ENCODE measurements at places on chromosomes 12 and 14. TPM values are rescaled to one million over a fixed set of nuclear protein-coding genes. Genes with fewer than 3 reads are reported as not detected.
A peak's percentile ranks its signal among the peaks of the same experiment; 100 is the strongest.

The TSPAN31 gene
- total RNA-seq, result 81.3 TPM

The PPP1R1A gene
- total RNA-seq, result 14.0 TPM

The FBXL14 gene
- total RNA-seq, result 8.6 TPM

The FITM1 gene
- 1.0 TPM for total RNA-seq

The BHLHE41 gene
- total RNA-seq, result 2.4 TPM

The CDC42BPB gene
- total RNA-seq, result 41.7 TPM

The SPTB gene
- total RNA-seq, result 1.1 TPM

The MIP gene
- total RNA-seq, result 0.08 TPM

The VWF gene
- total RNA-seq, result 0.20 TPM

DNA sequence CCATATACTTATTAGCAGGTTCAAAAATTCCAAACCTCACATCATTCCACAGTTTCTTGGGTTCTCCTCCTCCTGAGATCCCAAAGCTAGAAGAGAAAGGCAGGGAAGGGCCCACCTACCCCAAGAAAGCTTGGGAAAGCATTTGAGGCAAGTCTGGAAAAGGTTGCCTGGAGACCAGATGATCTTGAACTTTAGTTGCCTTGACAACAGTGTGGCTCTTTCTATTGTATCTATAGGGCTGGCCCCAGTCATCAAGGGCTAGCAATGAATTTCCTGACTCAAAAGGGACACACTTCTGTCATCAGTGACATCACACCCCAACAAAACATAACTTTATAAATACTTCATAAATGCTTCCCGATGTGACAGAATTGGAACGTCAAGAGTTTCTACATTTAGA lies 40.0 kb downstream of the ZFYVE1 start:
- H3K4me1 ChIP-seq, result no peaks in the 10 kb centered on the region
- no peak overlapping the region for H3K4me3 ChIP-seq
- H3K27ac ChIP-seq, result no peak overlapping the region
- H3K36me3 ChIP-seq, result no peaks in the 10 kb centered on the region
- no peaks in the 10 kb centered on the region for H3K27me3 ChIP-seq

DNA sequence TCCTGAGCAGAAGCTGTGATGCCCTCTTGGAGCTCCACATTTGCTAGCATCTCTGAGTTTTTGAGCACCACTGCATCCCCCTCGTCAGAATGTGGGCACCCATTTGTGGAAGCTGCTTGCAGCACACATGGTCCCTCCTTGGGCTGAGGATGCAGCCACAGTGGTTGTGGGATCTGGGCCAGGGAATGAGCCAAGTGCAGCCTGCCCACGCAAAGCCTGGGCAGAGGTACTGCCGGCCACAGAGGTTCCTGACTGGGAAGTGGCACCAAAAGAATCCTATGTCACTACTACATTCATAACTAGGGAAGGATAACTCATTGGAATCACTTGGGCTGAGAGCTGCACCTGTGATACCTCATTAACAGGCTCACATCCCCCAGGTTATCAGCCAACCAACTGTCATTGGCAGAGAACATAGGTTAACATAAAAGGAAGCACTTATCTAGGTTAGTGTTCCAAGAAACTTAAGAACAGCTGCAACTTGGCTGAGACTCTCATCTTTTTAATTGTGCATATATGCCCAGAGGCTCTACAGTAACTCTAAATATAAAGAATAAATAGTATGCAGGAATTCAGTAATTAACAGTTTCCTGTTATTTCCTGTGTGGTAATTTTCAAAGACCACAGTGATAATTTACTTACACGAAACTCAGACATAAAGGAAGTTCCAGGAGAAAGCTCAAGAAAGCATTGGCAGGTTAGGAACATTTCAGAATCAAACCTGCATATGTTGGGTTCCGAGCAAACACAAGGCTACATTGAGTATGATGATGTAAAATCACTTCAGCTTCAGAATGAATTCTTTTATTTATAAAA lies 145.3 kb downstream of the BCAT1 start:
- H3K4me1 ChIP-seq, result no peaks in the 10 kb centered on the region
- H3K27ac ChIP-seq, result no peak overlapping the region
- no peak for DNase-seq
- no peak overlapping the region for H3K4me3 ChIP-seq

GRCh38 chr12:3920351-3921150 lies 47.4 kb upstream of the PARP11 start:
- H3K4me3 ChIP-seq, result no peak overlapping the region
- H3K4me1 ChIP-seq, result peaks cover 26% of the 10 kb centered on the region
- DNase-seq, result peak; percentile 45
- H3K36me3 ChIP-seq, result no peaks in the 10 kb centered on the region

DNA sequence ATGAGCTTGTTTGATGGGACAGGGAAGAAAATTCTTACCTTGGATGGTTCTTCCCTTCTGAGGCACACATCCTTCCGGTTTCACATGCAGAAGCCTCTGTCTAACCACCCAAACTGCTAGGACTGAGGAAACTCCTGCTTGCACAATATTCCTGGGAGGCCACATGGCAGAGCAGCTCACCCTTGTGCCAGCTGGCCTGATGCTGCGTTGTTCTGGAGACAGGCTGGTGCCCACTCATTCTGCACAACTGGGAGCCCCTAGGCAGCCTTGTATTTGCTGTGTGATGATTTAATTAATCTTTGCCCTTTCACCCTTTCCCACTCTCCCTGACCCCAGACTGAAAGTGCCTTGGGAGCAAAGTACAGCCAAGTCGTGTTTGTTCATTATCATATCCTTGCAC lies 130.8 kb downstream of the RTN1 start:
- H3K4me1 ChIP-seq, result no peaks in the 10 kb centered on the region
- H3K27ac ChIP-seq, result no peak overlapping the region
- no peak for DNase-seq
- no peaks in the 10 kb centered on the region for H3K27me3 ChIP-seq

DNA sequence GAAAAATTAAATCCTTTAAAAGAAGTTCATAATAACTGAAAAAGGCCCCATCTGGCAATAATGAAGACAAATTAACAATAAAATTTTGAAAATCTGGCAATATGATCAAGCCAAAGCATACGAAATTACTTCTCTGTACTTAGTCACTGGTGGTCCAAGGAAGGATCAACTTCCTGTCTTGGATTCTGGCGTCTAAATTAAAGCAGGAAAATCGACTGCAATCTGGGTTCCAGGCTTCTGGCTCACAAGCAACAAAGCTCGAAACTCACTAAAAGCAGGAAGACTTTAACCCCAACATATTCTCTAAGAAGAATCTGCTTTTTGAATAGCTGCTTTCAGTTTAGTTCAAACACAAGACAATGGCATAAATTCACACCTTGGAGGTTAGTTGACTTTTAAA lies 49.7 kb downstream of the LRIG3 start:
- H3K4me1 ChIP-seq, result no peaks in the 10 kb centered on the region
- DNase-seq, result no peak
- no peak overlapping the region for H3K27ac ChIP-seq
- no peak overlapping the region for H3K4me3 ChIP-seq
- H3K36me3 ChIP-seq, result no peaks in the 10 kb centered on the region
- H3K27me3 ChIP-seq, result no peaks in the 10 kb centered on the region

GRCh38 chr14:39766397-39767000 lies 334.3 kb upstream of the FBXO33 start:
- DNase-seq, result no peak
- no peaks in the 10 kb centered on the region for H3K36me3 ChIP-seq
- H3K4me3 ChIP-seq, result no peak overlapping the region
- H3K27me3 ChIP-seq, result no peaks in the 10 kb centered on the region
- no peak overlapping the region for H3K27ac ChIP-seq

GRCh38 chr14:87111126-87111525 lies 881.9 kb downstream of the GALC start:
- H3K27me3 ChIP-seq, result no peaks in the 10 kb centered on the region
- no peaks in the 10 kb centered on the region for H3K36me3 ChIP-seq
- no peaks in the 10 kb centered on the region for H3K4me1 ChIP-seq

- DNase-seq, result no peak
- H3K27ac ChIP-seq, result no peak overlapping the region
- H3K4me3 ChIP-seq, result no peak overlapping the region
- H3K4me1 ChIP-seq, result no peaks in the 10 kb centered on the region
These were observed 68.3 kb downstream of the KDM2B start for GRCh38 chr12:121512561-121512960.

GRCh38 chr12:114018669-114019068 lies 52.5 kb upstream of the RBM19 start:
- H3K27me3 ChIP-seq, result peaks cover 15% of the 10 kb centered on the region
- no peaks in the 10 kb centered on the region for H3K36me3 ChIP-seq
- H3K4me1 ChIP-seq, result no peaks in the 10 kb centered on the region
- H3K27ac ChIP-seq, result no peak overlapping the region
- no peak for DNase-seq
- H3K4me3 ChIP-seq, result no peak overlapping the region

DNA sequence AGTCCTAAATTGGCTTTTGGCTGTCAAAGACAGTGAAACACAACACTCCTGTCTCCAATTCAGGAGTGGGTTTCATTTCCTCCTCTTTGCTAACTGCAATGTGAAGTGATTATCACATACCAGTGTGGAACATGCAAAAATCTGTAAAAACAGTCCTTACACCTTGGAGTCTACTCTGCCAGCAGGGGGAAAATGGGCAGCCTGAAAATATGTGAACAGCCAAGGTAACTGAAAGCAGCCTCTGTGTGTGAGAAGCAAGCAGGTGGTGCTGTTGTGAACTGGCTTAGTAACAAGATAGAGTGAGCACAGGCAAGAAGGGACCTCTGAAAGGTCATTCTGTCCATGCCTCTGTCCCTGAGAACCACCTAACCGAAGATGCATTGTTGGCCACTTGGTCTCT lies 6.0 kb downstream of the PRMT8 start:
- DNase-seq, result peak; percentile 22
- H3K36me3 ChIP-seq, result no peaks in the 10 kb centered on the region
- no peak overlapping the region for H3K27ac ChIP-seq
- peaks cover 14% of the 10 kb centered on the region for H3K4me1 ChIP-seq

- no peaks in the 10 kb centered on the region for H3K4me1 ChIP-seq
- H3K4me3 ChIP-seq, result no peak overlapping the region
- H3K36me3 ChIP-seq, result no peaks in the 10 kb centered on the region
- DNase-seq, result no peak
These were observed 473.5 kb downstream of the BTG1 start for GRCh38 chr12:91672130-91672529.

DNA sequence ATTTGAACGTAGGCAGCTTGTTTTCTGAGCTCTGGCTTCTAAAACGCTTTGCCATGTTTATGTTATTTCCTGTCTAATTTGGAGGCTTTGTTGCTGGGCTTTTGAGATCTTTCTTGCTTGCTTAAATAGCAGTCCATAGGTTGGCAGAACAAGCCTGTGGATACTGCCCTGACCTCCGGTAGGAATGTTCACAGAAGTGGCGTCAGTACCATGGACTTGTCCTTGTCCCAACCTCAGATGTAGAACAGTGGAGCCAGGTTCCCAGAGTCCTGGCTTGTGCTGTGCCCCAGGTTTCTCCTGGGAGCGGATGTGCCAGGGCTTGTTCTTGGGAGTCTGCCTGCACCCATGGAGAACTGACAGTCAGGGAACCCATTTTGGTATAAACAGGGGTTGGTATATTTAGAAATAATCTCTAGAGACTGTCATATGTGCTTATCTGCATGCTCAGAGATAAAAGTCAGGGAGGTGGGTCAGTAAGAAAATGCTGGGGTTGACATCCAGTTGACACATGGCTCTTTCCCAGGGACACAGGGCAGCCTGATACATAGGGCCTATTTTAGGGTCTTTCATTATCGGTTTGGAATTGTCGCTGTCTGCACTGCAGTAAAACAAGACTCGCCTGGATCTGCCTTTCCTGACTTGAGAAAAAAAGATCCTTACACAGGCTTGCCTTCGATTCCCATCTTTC lies 22.9 kb downstream of the CACNA1C start:
- H3K27ac ChIP-seq, result peak overlapping the region; percentile 37
- H3K4me1 ChIP-seq, result no peaks in the 10 kb centered on the region
- no peaks in the 10 kb centered on the region for H3K27me3 ChIP-seq
- H3K4me3 ChIP-seq, result no peak overlapping the region

DNA sequence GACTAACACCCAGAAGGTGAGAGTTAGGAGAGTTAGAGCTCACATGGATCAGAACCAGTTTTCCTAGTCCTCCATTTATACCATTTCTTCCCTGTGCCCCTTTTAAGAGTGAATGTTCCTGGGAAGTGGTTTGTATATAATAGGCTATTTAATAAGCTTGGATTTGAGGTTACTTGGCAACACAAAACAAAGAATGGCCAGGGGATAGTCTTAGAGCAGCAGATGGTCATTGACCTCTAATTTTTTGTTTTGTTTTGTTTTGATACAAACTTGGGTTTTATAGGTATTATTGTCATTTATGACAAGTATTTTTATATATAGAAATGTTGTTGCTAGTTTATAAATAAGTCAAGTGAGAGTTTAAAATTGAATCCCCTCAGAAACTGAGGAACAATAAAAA lies 35.8 kb downstream of the VEZT start:
- no peaks in the 10 kb centered on the region for H3K36me3 ChIP-seq
- no peak overlapping the region for H3K27ac ChIP-seq
- no peak for DNase-seq
- H3K4me1 ChIP-seq, result peaks cover 10% of the 10 kb centered on the region

DNA sequence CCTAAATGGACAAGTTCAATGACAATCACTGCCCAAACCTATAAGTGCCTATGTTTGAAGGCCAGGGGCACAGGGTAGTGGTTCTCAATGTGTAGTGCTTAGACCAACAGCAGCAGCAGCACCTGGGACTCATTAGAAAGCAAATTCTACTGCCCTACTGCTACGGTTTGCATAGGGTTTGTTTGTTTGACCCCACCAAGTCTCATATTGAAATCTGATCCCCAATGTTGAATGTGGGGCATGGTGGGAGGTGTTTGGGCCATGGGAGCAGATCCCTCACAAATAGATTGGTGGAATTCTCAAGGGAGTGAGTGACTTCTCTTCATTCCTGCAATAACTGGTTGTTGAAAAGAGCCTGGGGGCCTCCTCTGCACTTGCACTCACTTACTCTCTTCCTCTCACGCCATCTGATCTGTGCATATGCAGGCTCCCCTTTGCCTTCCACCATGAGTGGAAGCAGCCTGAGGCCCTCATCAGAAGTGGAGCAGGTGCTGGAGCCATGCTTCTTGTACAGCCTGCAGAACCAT lies 39.5 kb downstream of the PPM1H start:
- H3K4me3 ChIP-seq, result no peak overlapping the region
- H3K4me1 ChIP-seq, result peaks cover 31% of the 10 kb centered on the region
- H3K27ac ChIP-seq, result no peak overlapping the region
- no peaks in the 10 kb centered on the region for H3K27me3 ChIP-seq
- no peaks in the 10 kb centered on the region for H3K36me3 ChIP-seq

DNA sequence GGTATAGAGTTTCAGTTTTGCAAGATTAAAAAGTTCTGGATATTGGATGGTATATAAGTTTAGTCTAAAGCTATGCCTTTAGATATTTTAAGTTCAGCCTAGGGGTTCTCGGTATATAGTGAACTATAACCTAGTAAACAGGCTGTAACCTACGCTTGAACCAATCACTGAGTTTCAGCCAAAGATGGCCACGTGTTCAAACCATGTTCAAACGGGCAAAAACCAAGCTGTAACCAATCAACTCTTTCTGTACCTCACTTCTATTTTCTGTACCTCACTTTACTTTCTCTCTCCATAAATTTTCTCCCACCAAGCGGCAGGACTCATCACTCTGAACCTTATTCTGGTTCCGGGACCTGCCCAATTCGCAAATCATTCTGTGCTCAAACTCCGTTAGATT lies 1.4 kb downstream of the TMBIM4 start:
- peak overlapping the region; percentile 99 for H3K27ac ChIP-seq
- H3K27me3 ChIP-seq, result no peaks in the 10 kb centered on the region
- no peaks in the 10 kb centered on the region for H3K36me3 ChIP-seq
- DNase-seq, result no peak
- peaks cover 16% of the 10 kb centered on the region for H3K4me1 ChIP-seq

- no peaks in the 10 kb centered on the region for H3K4me1 ChIP-seq
- no peak for DNase-seq
- H3K4me3 ChIP-seq, result no peak overlapping the region
- no peak overlapping the region for H3K27ac ChIP-seq
- H3K36me3 ChIP-seq, result no peaks in the 10 kb centered on the region
These were observed 193.3 kb downstream of the DPF3 start for GRCh38 chr14:72700338-72701236.
